CD4-positive, alpha-beta T cell treated with Interleukin-2 at 100 ng/mL for 4 hours (primary cell): ENCODE measurements at places on chromosomes 7 and 10.

- no peak for DNase-seq
These were observed 77.3 kb downstream of the CDC14C start for GRCh38 chr7:49001610-49002033.

DNA sequence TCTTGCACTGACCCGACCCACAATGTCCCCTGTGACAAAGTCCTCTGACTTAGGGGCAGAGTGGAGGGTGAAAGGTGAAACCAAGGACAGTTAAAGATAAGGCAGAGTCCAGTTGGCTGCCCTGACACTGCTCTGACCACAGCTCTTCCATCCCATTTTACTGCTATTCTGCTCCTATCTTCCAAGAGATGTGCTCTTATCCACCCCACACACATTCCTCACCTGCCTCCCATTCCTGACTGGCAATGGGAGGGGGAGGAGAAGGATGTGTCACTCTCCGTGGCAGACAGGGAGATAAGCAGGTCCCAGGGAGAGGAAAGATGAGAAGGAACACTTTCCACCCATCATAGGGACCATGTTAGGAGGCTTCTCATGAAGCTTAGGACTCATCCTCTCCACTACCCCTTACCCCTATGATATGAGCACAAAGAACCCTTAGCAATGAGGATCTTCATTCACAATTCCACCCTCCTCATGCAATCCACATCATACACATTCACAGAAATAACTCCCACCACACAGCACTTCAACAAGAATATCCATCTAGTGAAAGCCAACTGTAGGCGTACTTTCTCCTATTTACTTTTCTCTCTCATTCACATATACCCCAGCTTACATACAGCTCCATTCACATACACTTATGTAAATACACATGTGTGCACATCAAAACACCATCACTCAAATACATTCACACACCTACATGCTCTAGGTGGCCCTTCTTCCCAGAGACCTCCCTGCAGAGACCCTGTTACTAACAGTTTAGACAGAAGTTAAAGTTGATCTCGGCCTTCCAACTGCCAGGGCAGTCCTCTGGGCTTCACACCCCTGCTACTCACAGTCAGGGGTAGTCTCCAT lies 6.6 kb downstream of the SYNPO2L start:
- DNase-seq: no peak

DNA sequence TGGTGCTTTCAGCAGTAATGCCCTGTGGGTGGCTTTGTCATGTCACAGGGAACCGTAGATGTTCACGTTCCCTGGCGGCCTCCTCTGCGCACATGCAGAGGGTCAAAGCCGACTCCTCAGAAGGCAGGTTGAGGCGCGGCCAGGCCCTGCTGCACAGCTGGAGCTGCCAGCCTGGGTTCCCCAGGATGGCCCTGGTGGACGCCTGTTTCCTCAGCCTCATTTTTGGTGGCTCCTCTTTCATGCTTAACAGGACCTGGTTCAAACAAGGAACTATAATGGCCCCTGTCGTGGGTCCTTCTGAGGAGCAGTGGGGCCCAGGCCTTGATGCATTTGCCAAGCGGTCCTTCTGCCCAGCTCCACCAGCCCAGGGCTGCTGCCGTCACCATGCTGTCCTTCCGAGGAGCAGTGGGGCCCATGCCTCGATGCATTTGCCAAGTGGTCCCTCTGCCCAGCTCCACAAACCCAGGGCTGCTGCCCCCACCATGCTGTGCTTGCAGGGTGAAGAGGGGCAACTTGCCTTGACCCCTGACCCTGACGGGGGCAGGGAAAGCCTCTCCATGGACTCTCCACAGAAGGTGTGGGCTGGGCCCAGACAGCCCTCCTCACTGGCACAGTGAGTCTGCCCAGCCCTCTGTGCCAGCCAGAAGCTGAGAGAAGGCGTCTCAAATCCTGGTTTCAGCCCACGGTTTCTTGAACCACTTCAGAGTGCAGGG lies 338.2 kb downstream of the TCERG1L start:
- no peak for DNase-seq

DNA sequence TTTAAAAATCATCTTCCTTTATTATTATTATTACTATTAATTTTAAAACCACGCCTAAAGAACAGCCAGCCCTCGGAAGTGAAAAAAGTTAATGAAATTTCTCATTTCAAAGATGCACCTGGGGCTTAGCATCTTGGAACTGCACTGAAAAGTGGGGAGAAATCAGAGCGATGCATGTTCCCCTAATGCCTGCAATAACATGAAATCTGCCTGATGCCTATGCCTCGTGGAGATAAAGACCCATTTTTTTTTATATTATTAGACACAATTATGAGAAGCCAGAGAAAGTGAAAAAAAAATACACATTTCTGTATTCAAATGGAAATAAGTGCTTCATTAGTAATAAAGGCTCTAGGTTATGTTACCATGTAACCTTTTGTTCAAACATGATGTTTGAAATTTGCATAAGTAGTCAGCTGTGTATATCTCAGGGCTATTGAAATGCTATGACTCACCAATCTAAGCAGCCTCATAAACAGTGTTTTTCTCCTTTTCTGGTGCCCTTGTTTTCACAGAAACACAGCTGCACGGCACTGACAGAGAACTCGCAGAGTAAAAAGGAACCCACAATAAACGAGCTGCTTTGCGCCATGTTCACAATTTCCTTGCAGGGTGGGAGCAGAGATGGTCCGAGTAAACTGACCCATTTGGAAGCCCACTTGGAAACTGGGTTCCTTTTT lies 175.8 kb upstream of the PRKCQ start:
- DNase-seq: no peak

DNA sequence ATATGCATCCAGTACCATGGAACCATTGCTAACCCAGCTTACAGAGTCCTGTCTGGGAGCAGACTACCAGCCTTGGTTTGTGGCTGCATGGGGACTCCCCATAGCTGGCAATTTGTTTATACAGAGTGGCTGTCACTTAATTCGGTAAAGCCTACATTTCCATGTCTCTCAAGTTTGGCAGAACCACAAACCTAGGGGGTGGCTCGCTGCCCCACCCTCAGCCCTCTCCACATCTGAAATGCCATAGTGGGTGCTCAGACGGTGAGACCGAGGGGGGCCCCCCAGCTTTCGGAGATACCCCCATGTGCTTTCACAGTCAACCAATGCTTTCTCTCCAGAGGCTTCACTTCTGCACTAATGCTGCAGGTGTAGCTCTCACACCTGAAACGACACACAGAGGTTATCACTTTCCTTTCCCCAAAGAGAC lies 75.5 kb upstream of the KAT6B start:
- peak; percentile 12 for DNase-seq

DNA sequence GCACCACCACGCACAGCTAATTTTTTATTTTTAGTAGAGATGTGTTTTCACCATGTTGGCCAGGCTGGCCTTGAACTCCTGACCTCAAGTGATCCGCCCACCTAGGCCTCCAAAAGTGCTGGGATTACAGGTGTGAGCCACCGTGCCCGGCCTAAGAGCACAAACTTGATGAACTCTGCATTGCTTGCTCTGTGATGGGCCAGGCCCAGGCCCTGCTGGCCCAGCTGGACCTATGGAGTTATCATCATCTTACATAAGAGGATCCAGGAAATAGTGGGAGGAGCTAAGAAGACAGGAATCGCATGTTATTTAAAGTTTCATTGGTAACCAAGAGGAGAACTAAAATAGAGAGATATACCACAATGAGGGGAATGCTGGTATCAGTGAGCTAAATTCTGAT lies 86.9 kb downstream of the DAGLB start:
- DNase-seq: no peak

- no peak for DNase-seq
These were observed 115.1 kb downstream of the PRKCQ start for GRCh38 chr10:6464862-6465430.

- no peak for DNase-seq
These were observed 78.8 kb downstream of the STK31 start for GRCh38 chr7:23788843-23789242.

DNA sequence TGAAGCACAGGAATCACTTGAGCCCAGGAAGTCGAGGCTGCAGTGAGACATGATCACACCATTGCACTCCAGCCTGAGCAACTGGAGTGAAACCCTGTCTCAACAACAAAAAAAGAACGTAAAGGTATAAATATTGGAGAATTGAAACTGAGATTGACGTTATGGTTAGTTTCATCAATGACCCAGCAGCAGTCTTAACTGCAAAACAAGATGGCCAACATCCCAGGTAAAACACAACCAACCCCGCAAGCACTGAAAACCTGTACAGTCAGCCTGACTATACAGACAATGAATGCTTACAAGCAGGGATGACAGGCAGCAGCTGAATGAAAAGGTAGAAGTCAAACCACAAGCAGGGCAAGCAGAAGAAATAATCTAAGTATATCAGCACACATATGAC lies 34.7 kb downstream of the WAPL start:
- no peak for DNase-seq
